ENCODE measurements at places on chromosomes 2 and 18.

GRCh38 chr2:151770995-151771394, 36.7 kb upstream of the NEB start:
- no peak for DNase-seq

DNA sequence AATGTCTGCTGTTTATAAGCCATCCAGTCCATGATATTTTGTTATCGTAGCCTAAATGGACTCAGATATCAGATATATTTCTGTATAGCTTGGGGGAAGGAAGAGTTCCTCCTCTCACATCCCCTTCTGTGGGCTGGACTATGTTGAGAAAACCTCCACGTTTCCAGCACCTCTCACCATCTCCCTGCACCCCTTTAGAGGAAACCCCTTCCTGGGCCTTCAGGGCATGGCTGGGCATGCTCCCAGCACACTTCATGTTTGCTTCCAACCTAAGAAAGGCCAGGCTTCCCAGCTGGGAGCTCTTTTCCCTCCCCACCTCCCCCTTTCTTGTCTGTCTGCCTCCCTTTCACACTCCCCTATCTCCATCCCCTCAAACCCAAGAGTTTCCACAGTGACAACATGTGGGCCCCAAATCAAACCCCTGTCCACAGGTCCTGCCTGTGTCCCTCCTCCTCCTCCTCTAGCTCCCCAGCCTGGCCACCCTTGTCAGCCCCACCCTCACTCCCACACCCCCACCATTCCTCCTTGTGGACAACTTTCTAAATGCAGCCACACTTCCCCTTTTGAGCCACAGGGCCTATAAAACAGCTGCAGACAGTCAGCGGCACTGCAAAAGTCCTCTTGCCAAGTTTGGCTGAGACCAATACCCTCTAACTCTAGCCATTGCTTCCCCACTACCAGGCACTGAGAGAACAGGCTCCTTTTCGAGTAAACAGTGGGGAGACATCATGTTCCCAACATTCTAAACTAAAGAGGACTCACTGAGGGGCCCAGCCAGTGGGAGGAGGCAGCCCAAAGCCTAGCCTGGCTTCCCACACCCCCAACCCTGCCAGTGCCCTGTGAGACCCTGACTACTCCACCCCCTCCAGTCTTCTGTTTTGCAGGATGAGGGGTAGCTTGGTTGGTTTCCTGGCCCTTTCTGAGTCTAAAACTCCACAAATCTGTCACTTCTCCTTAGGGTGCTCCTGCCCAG, 120.5 kb downstream of the ZFP36L2 start:
- DNase-seq, result no peak

DNA sequence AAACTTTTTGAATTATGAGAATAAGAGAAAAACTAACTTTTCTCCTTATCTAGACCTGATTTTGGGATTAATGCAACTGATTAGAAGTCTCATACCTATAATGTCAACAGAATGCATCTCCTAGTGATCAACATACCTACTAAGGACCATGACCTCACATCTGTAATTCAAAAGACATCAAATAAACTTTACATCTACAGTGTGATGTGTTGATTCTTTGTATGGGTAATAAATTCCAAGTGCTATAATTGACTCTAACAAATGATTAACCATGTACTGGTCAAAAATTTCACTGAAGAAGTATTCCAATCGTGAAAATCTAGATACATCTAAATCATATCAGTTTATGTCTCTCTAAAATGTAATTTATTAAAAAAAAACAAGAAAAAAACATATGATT, 84.5 kb downstream of the STRN start:
- no peak for DNase-seq

GRCh38 chr2:224221455-224221913, 180.4 kb downstream of the FAM124B start:
- no peak for DNase-seq

GRCh38 chr2:53911434-53912189, 51.8 kb upstream of the GPR75 start:
- DNase-seq, result no peak

DNA sequence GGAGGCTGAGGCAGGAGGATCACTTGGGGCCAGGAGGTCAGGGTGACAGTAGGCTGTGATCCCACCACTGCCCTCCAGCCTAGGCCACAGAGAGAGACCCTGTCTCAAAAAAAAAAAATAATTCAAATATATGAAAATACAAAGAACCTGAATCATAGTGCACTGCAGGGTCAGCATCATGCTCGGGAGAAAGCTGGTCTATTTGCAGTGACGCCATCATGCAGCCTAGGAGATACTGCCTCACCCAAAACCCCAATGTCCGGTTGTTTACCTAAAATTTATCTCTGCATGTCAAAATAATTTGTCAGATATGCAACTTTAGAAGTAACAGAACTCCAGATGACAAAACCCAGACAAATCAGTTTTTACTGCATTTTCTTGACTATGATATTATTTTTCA, 61.5 kb upstream of the ALKAL2 start:
- no peak for DNase-seq

GRCh38 chr2:223049356-223049755, 2.6 kb upstream of the KCNE4 start:
- no peak for DNase-seq

DNA sequence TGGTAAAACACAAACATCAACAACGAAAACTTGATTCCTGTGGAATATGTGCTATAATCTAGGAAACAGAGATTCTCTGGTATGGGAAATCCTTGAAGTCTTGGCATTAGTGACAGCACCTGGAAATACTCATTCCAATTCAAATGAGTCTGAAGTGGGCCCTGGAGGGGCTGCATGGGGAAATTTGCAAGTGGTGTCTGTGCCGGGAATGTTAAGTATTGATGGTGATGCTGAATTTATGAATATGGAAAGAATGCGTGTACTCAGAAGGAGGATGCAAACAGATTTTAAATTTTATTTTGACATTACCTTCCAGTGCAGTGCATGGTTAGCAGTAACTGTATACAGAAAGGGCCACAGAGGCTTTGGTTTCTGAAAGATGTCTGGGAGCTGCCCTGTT, 37.2 kb downstream of the PTPRM start:
- DNase-seq, result no peak

DNA sequence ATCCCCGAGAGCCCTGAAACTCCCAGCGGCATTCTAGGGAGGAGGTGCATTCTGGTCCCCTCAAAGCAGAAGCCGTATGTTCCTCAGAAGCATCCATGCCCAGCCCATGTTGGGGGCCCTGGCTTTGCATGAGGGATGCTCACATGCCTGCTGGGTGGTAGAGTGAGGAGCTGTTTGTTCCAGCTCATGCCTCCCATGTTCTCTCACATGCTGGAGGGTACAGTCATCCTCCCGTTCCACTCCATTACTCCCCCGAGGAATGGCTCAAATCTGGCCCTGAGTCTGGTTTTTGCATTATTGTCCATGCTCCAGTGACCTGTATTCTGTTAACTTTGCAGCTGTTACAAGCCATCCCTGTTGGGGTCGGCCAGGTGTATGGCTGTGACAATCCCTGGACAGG, 24.1 kb downstream of the SLC14A2 start:
- no peak for DNase-seq

DNA sequence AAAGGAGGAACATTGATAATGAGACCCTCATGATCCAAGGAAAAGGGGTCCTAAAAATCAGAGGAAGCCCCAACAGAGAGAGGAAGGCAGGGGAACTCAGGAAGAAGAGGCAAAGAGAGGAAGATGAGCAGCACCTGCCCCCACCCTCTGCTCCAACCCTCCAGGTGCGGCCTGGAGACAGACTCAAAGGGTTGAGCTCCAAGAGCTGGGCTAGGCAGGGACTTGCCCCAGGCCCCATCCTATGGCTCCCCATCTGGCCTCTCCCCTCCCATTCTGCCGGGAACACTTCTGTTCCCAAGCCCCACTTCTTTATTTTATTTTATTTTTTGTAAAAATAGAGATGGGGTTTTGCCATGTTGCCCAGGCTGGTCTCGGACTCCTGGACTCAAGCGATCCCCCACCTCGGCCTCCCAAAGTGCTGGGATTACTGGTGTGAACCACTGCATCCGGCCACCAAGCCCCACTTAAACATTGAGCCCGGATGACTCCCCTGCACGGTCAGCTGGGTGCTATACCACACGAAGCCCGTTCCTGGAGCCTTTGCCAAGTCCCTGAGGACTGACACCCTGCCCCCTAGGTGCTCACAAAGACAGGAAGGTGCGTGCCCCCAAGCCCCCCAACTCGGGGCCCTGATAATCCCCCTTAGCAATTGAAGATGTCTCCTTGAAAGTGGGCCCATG, 3.8 kb upstream of the GPR55 start:
- no peak for DNase-seq

GRCh38 chr2:177574356-177574755, 181.8 kb downstream of the AGPS start:
- DNase-seq, result no peak

GRCh38 chr2:147135376-147135775, 709.5 kb upstream of the ACVR2A start:
- DNase-seq, result no peak

DNA sequence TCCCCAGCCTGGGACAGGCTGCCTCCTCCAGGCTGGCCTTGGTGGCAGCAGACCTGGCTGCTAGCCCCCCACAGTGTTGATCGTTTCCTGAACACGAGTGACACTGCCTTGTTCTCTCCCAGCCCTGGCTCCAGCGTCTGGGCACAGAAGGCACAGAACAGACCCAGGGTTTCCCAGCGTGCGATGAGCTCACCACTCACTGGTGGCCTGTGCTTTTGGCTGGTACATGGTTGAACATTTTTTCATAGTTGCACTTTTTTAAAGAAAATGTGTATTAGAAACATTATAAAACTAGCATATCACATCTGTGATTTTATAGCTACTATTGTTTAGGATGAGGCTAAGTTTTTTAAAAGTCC, 40.9 kb downstream of the SCTR start:
- no peak for DNase-seq

GRCh38 chr2:217856871-217857270, 145.9 kb downstream of the TNS1 start:
- DNase-seq, result no peak

- no peak for DNase-seq
These were observed 243.0 kb downstream of the RPRM start for GRCh38 chr2:153235516-153235915.

DNA sequence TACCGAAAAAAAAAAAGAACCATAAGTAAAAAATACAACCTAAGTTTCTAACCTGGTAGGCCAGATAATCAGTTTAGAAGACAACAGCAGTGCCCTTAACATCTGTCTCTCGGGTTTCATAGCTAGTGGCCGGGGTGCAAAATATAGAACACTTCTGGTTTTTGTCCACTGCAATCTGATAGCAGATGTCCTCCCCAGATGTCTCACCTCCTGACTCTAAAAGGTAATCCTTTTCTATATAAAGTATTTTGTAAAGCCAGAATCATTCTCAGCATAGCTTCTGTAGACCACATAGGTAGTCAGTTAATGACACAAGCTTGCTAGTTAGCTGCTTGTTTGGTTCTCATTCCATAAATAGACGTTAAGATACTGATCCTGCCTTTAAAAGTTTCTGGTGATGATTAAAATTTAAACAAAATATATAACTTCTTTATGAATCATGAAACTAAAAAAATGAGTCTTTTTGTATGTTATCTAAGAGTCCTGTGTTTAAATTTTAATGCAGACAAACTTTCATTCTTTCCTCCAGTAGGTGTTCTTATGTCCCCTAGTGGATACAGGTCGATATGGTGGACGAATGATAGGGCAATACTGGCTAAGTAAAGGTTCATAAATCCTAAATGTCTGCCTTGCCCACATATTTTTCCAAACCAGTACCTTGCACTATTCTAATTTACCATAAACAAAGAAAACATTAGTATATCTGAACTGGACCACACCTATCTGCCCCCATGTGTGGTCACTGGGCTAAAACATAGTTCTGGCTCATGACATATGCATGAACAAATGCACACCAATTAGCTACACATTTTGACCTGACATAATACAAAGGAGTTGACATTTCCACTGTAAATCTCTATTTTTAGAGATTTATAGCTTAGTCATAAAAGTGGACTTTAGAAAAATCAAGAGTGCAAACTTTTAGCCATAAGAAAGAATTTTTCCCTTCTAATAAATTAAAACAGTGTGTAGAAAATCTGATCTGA, 171.0 kb downstream of the SRBD1 start:
- DNase-seq, result no peak

DNA sequence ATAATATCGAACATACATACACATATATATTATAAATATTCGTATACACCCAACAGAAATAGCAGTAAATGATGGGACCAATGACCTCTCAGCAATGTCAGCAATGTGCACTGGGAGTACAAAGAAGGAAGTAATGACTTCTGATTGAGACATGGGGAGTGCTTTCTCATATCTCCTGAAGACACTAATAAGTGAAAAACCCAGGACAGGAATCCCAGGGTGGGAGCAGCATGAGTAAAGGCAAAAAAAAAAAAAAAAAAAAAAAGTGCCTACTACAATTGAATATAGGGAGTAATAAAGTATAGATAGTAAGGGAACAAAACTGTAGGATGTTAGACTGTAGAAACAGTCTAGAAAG, 491.3 kb downstream of the IRS1 start:
- no peak for DNase-seq

- no peak for DNase-seq
These were observed 23.6 kb downstream of the ADD2 start for GRCh38 chr2:70744397-70744796.

DNA sequence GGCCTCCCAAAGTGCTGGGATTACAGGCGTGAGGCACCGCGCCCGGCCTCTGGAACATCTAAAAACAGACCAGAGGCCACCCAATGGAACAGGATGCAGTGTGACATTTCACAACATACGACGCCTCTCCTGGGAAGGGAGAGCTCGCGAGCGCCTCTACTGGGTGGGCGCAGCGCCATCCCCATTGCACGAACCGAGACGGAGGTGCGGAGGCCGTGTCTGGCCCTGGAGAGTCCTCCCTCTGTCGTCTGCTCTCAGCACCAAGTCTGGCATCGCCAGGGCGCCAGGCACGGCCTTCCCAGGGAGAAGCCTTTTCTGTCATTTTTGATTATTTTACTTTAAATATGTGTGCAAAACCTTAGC, 9.4 kb upstream of the GBX2 start:
- DNase-seq, result no peak

DNA sequence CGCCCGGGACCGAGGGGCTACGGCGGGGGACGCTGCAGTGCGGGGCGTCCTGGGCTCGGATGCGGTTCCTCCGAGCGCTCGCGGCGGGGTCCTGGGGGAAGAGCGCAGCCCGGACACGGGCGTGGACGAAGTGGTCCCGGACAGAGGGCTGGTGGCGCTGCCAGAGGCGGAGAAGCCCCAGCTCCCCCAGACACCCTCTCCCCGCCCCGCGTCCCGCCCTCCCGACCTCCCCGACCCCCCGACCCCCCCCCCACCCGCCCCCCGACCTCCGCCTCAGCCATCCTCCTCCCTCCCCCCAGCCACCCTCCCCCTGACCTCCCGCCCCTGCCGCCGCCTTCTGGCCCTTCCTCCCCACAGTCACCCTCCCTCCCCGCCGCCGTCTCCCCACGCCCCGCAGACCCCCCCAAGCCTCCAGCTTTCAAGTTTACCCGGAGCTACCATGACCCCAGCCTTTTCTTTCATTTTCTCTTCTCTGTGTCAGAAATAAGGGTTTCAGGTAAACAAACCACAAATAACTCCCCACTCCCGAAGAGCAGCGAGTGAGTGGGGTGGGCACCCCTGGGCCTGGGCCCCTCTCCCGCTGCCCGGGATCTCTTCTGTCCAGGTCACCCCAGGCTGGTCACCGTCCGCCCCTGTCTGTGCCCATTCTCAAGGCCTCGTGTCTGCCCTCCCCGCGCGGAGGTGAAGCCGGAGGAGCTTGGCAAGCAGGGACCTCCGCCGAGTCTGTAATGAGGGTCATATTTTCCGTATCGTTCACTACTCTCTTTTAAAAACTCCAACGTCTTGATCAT, 5.1 kb downstream of the NFATC1 start:
- no peak for DNase-seq

Measured in stimulated activated CD8-positive, alpha-beta memory T cell treated with anti-CD3 and anti-CD28 coated beads, Interleukin-4, amount 100 ng/mL, for 4 hours (primary cell).